ENCODE measurements at places on chromosomes 5 and 9.
A peak's percentile ranks its signal among the peaks of the same experiment; 100 is the strongest.

DNA sequence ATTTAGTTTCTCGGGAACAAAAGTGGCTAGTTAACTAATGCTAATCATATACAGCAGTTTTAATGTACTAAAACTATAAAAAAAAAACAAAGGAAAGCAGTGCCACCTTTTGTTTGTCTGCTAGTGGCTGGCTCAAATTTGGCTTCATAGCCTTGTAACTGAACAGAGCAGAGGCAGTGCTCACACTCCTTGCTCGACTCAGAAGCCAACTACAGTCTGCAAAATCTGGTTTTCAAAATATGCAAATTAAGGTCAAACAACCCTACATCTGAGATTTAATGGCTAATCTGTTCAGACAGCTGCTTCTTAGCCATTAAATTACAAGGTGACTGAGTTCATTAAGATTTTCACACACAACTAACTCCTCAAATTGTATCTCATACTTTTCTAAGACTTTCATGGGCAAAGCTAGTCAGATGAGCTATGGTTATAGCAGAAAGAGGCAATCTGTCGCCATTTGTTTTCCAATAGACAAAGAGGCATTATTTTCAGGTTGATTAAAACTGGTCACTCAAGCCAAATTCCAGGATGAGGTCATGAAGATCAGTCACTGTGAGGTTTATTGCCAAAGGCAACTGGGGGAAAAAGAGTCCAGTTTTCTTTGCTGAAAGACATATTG, 56.8 kb upstream of the EPB41L4A start:
- no peak for DNase-seq

GRCh38 chr9:112333639-112334431, 416 bp upstream of the PTBP3 start:
- peak; percentile 97 for DNase-seq

DNA sequence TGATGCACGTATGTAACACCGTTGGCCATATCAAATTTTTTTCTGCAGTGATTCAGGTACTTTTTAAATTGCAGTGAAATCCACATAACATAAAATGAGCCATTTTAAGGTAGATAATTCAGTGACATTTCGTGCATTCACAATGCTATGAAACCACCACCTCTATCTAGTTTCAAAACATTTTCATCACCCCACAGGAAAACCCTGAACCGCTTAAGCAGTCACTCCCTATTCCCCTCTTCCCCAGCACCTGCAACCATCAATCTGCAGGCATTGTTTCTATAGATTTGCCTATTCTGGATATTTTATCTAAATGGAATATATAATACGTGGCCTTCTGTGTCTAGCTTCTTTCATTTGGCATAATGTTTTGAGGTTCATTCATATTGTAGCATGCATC, 79.2 kb downstream of the BOD1 start:
- no peak for DNase-seq

DNA sequence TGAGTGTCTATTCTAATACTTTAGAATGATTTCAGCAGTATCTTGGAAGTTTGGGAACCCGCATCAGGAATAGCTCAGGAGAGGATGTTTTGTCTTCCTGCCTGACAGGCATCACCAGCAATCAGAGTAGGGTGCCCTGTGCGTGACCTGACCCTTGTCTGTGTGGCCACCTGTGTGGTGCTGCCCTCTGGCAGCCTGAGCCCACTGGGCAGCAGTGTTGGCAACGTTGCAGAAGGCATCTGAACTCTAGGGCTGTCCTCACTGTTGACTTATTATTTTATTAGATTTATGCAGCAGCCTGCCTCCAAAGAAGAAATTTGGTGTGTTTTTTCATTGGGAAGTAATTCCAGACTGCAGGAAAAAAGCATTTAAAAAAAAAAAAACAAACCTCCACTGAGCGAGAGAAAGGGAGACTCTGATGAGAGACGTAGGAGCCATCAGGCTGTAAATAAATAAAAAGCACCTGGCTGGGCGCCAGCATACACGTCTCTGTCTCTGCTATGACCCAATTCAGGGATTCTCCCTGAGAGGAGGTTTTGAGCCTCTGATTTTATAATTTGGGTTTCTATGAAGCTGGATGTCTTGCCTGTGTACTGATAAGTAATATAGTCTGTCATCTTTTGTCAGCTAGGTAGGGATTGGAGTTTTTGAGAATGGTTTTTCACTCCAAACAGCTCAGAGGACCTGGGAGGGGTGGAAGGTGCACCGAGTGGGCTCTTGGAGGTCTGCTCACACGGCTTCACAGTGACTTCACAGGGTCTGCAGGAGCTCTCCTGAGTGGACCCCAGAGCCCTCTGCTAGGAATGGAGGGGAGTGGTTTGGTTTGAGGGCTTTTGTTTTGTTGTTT, 49.0 kb downstream of the FAM78A start:
- DNase-seq = no peak

- no peak for DNase-seq
Observed at GRCh38 chr9:26334706-26335105, 557.9 kb downstream of the CAAP1 start.

- no peak for DNase-seq
Observed at GRCh38 chr5:169812786-169813185, 167.5 kb downstream of the INSYN2B start.

DNA sequence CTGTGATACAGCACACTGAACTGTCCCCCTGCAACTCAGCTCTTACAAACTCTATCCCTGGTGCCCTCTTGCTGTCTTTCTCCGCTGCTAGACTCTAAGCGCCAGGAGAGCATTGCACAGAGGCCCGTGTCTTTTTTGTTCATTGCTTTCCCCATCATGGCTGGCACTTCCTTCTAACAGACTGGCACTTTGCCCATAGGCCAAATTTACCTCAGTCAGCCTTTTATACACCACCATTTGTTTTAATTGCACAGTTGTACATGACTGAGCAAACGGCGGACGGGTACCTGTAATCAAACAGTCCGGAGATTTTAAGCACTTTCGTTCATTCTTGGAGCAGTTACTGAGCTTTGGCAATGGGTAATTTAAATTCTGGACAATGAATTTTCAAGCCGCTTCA, 102.2 kb upstream of the CLINT1 start:
- DNase-seq = no peak

DNA sequence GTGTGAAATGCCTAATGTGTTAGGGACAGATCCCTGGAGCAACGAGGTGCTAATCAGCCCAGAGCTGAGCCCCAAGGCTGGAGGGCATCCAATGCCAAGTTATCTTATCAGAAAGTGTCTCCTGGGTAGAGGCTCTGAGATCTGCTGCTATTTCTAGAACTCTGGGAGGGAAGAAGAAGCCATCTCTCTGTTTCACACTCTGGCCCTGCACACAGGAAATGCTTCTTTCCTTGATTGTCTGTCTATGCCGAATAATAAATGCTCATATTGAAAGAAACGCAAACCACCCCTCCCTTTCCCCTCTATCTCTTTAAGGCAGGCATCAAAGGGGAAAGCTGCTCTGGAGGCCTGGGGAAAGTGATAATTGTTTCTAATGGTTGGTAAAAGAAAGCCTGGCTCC, 166.7 kb downstream of the PAPPA start:
- DNase-seq = no peak

DNA sequence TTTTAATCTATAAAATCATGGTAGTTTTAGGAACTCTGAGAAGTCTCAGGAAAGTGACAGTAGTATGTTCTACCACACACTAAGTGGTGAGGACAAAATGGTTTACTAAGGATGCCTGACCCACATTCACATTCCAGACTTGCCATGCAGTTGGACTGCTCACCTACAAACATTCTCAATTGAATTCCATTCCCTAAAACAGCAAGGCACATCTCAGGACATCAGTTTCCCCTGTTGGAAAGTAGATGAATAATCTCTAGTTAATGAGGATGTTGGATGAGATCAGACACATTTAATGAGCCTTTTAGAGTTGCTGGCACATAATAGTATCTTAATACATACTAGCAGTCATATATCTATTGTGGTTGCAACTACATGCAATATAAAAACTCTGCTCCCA, 76.6 kb downstream of the ZNF618 start:
- DNase-seq = no peak

DNA sequence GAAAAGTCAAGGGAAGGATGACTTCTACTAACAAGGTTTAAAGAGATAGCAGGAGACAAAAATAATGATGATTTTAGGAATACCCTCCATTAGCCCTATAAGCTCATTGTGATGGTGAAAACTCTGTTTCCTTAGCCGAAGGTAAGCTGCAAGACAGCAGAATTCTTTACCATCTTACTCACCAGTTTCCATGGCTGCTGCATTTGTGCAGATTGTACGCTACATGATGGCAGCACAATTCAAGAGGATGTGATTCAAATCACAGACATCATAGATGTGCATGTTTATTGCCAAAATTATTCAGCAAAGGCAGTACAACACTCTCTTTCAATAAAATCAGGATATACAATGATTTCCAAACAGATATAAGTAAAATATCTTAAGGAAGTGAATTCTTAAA, 175.6 kb downstream of the SPATA31D1 start:
- DNase-seq = no peak

- no peak for DNase-seq
Observed at GRCh38 chr5:119405419-119405818, 46.9 kb upstream of the HSD17B4 start.

DNA sequence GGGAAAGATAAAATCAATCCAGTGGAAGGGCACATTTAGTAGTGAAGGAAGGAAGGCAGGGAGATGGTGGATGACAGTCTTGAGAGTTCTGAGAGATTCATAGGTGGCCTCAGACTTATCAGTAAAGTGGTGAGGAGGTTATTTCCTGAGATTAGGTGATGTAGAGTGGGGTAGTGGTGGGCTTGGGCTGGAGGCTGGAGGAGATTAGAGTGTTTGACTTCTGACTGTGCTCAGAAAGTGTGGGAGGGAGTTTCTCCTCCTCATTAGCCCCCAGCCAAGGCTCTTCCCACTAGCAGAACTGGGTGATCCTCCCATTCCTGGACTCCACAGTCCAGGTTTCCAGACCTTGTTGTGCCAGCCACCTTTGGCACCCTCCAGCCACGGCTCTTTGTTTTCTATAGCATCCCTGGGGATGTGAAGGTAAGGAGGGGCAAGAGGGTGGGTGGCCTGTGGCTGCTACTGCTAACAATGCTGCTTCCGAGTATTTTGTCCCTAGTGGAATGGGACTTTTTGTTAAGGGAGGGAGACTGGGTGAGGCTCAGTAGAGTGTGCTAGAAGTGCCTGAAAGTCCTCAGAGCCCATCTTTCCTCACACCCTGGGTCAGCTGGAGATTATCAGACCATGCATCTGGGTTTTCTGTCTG, 94.4 kb downstream of the ADRB2 start:
- no peak for DNase-seq

- DNase-seq = peak; percentile 9
Observed at GRCh38 chr5:139644646-139645429, 3.3 kb upstream of the CXXC5 start.

DNA sequence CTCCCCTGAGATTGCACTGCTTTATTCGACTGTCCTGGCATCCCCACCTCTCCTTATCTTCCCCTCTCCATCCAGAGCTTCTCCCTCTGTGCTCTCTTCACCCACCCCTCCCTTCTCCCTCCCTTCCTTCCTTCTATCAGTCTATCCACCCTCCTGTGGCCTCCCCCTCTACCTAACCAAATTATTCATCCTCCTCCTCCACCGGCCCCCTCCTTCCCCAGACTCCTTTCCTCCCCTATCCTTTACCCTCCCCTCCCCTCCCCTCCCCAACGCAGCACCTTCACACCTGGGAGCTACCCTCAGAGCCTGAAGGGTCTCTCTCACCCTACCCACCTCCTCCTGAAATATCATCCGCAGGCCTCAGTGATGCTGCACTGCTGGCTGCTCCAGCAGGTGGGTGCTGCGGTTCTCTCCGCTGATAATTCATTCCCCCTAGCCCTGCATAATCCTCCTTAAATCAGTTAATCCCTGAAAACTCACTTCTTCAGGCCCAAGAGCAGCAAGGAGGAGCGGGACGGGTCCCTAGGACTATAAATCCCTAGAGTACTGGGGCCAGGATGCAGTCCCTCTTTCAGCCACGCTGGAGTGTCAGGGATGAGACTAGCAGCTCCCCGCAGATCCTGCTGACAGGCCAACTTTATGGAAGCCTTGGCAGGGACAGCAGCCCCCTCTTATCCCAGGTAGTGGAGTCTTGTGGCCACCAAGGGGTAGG, 97.8 kb downstream of the PCDH1 start:
- no peak for DNase-seq

DNA sequence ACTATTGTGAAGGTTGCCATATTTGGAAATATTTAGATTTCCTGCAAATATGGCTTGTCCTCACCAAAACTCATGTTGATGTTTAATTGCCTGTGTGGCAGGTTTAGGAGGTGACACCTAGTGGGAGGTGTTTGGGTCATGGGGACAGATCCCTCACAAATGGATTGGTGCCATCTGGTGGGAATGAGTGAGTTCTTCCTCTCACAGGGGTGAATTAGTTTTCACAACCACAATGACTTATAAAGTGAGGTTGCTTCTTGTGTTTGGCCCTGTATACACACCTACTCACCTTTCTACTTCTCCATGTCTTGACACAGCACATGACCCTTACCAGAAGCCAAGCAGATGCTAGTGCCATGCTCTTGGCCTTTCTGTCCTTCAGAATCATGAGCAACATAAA, 41.1 kb downstream of the ISOC1 start:
- DNase-seq = peak; percentile 22

GRCh38 chr9:79877943-79878602, 306.3 kb downstream of the TLE4 start:
- DNase-seq = no peak

GRCh38 chr5:175920231-175920811, 47.8 kb downstream of the THOC3 start:
- DNase-seq = peak; percentile 19

GRCh38 chr5:78354066-78354670, 6.2 kb upstream of the SCAMP1 start:
- DNase-seq = no peak

DNA sequence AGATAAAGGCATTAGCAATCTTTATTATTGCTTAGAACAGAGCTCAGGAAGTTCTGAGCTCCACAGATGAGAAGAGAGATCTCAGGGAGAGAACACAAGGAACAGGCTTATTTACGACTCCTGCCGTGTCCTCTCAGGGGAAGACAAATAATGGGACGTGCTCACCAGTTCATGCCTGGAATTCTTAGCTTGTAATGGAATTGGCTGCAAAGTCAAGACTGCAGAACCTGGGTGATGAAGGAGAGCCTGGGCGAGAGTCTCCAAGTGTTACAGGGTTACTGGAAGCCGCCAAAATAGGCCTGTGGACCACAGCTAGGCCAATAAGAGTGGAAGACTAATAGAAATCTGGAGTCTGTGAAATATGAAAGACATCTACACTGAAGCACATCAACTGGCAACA, 174.5 kb upstream of the ADAMTSL1 start:
- no peak for DNase-seq

DNA sequence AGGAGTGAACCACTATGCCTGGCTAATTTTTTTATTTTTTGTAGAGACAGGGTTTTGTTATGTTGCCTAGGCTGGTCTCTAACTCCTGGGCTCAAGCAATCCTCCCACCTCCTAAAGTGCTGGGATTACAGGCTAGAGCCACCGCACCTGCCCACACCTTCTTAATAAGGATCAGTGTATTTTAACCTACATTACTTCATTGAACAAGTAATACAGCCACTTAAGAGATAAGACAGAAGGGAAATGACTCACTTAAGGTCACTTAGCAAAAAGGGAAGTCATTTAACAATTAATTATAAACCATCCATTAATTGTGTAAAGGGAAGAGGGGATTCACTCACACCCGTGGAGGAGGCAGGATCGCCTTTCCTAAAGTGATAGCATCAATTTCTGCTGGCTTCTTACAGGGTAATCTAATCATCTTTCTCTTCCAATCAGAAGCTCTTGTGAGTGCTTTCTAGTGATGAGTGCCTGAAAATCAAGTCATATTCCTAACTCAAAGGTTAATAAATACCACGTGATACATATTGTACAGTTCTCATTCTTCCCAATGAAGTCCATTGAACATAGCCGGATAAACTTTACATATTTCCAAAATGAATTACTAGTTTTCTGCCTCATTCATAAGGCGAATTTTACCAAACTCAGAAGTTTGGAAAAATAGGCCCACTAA, 3.5 kb downstream of the FBXW11 start:
- DNase-seq = no peak

GRCh38 chr5:160266044-160266443, 36.7 kb downstream of the FABP6 start:
- DNase-seq = no peak

Measured in activated CD4-positive, alpha-beta T cell treated with anti-CD3 and anti-CD28 coated beads for 36 hours (primary cell).